ENCODE measurements at places on chromosomes 4 and X. TPM values are rescaled to one million over a fixed set of nuclear protein-coding genes. Genes with fewer than 3 reads are reported as not detected.

DNA sequence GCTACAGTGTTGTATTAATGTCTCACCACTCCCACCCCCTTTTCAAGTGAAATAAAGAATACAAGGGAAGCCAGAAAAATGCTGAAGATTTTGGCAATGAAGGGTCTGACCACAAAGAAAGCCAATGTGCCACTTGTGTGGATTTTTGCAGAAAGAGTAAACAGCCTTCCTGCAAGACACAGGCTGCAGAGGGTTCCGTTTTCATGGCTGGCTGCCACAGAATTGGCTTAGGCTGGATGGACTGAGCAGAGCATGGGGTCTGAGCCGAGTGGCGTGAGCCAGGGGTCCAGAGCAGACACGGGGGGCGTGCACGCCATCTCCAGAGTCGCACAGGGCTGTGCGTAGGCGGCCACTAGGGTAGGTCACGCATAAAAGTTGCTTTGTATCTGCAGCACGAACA is 69.2 kb downstream of the MTNR1A start:
- H3K27ac ChIP-seq = no peak overlapping the region
- H3K4me1 ChIP-seq = peaks cover 5% of the 10 kb centered on the region
- peaks cover 13% of the 10 kb centered on the region for H3K36me3 ChIP-seq
- no peak for DNase-seq
- peaks cover 2% of the 10 kb centered on the region for H3K27me3 ChIP-seq
- H3K4me3 ChIP-seq = no peak overlapping the region

DNA sequence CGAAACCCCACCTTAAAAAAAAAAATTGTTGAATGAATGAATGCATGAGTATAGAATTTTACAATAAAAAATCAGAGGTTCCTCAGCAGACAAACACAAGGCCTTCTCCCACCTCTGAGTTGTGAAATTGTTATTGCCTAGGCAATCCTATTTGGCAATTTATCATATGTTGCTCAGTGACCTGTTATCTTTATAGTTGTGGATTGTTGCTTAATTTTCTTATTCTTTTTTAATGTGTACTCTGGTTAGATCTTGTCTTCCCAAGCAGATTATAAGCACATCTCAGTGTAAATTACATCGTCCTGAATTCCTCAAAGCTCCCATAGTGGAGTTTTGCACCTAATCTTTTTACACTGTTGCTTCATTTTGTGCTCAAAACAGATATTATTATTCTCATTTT is 71.9 kb downstream of the RBM47 start:
- DNase-seq = no peak
- no peak overlapping the region for H3K27ac ChIP-seq
- no peak overlapping the region for H3K4me3 ChIP-seq
- H3K27me3 ChIP-seq = no peaks in the 10 kb centered on the region
- H3K36me3 ChIP-seq = no peaks in the 10 kb centered on the region
- H3K4me1 ChIP-seq = no peaks in the 10 kb centered on the region

DNA sequence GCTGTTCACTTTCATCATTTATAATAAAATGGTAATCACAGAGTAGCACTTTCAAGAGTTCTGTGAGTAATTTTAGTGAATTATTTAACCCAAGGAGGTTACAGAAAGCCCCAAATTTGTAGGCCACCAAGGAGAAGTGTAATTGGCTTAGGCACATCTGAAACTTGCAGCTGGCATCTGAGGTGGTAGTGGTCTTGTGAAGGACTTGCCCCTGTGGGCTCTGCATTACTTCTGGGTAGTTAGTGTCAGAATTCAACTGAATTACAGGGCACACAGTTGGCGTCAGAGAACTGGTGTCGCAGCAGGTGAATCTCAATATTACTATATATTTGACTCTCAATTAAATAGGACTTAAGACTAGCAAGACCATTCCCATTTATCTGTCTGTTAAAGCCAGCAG is 36.9 kb downstream of the GPR174 start:
- H3K4me1 ChIP-seq = no peaks in the 10 kb centered on the region
- H3K27me3 ChIP-seq = no peaks in the 10 kb centered on the region
- no peaks in the 10 kb centered on the region for H3K36me3 ChIP-seq
- no peak for DNase-seq

The MMRN1 gene
- not detected for total RNA-seq

- DNase-seq = no peak
- H3K27me3 ChIP-seq = peaks cover 2% of the 10 kb centered on the region
- no peaks in the 10 kb centered on the region for H3K36me3 ChIP-seq
- H3K27ac ChIP-seq = no peak overlapping the region
These were observed 19.9 kb upstream of the TRIM61 start for GRCh38 chr4:164997324-164997723.

- H3K27me3 ChIP-seq = no peaks in the 10 kb centered on the region
- no peaks in the 10 kb centered on the region for H3K36me3 ChIP-seq
- peaks cover 2% of the 10 kb centered on the region for H3K4me1 ChIP-seq
- DNase-seq = no peak
These were observed 50.9 kb upstream of the TMEM164 start for GRCh38 chrX:109952050-109952449.

Measured in glutamatergic neuron (in vitro differentiated cells).